ENCODE measurements at places on chromosomes 4 and X.

- no peak for DNase-seq
These were observed 399.8 kb upstream of the MAD2L1 start for GRCh38 chr4:120466429-120466828.

DNA sequence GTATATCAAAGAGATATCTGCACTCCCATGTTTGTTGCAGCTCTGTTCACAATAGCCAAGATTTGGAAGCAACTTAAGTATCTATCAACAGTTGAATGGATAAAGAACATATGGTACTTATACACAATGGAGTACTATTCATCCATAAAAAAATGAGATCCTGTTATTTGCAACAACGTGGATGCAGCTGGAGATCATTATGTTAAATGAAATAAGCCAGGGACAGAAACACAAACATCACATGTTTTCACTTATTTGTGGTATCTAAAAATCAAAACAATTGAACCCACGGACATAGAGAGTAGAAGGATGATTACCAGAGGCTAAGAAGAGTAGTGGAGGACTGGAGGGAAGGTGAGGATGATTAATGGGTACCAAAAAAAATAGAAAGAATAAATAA, 14.2 kb downstream of the IQCM start:
- no peak for DNase-seq

DNA sequence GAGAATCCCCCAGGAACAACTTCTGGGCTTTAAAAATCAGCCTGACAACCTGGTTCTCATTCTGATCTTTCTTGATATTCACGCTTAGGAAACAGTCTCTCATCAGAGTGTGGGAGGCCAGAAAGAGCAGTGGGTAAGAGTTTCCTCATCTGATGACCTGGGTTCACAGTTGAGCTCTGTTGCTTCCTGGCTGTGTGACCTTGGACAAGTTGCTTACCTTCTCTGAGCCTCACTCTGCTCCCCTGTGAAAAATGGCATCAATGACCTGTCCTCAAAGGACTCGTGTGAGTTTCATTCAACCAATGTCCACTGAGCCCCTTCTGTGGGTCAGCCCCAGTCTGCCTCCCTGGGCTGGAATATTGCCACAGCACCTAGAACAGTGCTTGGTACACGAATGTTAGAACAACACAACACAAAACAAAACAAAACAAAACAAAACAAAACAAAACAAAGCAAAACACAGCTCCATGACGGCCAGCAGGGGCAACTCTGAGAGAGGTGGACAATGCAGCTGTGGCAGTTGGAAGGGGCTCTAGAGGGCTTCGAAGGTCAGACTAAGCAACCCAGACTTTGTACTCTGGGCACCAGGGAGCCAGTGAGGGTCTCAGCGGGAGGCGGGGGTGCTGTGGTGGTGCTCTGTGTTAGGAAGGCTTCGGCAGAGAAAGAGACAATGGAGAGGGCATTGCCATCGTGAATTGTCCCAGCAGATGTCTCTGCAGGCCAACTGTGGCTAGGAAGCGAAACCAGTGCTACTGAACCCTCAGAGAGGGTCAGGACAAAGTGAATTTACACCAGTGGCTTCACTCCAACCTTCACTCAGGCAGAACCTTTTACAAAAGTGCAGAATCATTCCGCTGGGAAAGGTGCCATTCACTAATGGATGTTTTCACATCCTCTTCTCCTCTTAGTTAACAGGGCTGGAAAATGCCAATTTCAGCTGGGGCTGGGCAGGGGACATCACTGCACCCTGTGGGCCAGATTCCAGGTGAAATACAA, 14.3 kb upstream of the C4orf50 start:
- no peak for DNase-seq

DNA sequence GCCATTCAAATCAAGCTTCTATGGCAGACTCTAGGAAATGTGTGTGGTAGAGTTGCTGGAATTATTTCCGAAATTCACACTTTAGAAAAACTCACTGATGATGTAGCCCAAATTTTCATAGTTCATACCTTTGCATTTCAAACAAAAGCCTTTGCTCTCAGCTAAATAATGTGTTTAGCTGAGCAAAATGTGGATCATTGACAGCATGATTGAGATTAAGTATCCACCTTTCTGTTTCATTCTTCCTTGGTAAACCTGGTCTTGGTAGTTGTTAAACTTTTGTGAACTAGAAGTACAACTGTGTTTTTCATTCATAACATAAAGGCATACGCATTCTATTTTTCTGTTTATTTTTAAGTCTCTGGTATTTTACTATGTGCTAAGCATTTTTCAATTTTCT, 7.2 kb downstream of the PCDH7 start:
- DNase-seq: no peak

- DNase-seq: no peak
These were observed at the start of gene PALLD for GRCh38 chr4:168496834-168497233. TSS of gene PALLD (plus strand) at chr4:168497052.

- DNase-seq: no peak
These were observed 185.7 kb downstream of the UNC5C start for GRCh38 chr4:95362906-95363558.

DNA sequence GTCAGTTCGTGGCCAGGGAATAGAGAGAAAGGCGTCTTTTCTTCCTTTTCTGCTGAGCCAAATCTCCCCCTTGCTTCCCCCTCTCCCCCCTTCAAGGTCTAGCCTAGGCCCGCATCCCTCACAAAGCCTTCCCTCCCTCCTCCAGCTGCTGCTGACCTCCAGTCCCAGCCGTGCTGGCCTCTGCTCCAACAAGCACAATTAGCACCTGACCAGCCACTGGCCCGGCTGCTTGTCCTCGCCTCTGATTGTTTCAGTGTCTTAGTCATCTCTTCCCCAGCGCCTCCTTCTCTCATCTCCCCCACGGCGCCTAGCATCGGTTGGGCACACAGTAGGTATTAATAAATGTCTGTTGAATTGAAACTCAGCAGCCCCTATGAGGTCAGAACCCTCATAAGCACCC, 4.2 kb downstream of the ELF4 start:
- no peak for DNase-seq

DNA sequence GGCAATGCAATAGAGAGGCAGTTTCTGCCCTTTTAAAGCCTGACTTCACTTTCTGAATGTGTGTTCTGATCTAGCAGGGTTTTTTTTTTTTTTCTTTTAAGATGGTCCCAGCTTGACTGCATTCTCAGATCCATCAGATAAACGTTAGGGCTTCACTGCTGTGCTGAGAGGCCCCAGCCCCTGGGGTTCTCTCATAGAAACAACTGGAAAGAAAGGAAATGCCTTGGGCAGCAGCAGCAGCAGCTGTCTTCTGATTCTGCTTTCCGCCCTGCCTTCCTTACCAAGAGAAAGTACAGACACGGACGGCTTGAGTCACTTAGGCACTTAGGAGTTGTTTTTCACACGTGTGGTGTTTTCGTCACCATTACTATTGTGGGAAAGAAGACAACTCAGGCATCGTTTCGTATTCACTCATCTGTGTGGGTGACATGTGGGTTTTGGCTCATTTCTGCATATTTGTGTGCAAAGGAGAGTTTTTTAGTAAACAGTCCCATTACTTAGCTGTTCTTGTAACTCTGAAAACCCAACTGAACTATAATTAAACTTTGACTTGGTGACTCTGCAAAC, 172.0 kb downstream of the PTTG2 start:
- DNase-seq: no peak

- no peak for DNase-seq
These were observed 114.6 kb downstream of the CPE start for GRCh38 chr4:165493359-165493758.

- no peak for DNase-seq
These were observed 8.0 kb upstream of the GUCY1A1 start for GRCh38 chr4:155658681-155659064.

GRCh38 chr4:53061091-53061850, 199.2 kb downstream of the RASL11B start:
- no peak for DNase-seq

GRCh38 chr4:109113521-109113920, 188.9 kb downstream of the COL25A1 start:
- no peak for DNase-seq

DNA sequence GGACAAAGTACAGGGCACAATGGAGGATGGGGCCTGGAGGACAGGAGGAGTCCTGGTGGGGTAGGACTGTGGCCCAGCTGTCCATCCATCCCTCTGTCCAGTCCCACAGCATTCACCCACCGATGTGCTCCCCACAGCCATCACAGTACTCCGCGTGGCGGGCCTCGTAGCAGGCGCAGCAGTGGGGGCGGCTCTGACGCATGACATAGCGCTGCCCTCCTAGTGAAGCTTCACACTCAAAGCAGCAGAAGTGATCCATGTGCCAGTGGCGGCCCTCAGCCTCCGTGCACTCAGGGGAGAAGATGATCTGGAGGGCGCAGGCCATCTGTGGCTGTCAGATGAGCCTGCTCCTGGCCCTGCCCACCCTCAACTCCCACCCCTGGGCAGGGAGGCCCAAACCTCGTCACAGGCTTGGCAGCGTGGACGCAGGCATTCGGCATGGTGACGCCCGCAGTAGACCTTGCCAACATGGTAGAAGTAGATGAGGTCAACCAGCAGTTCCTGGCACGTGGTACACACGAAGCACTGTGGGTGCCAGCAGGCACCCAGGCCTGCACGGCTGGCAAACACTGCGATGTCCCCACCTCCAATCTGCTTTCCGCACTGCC, 6.3 kb downstream of the PLP2 start:
- DNase-seq: no peak
